ENCODE measurements at places on chromosomes 4 and X.

GRCh38 chr4:94722270-94722669 lies 35.5 kb upstream of the BMPR1B start:
- no peak for DNase-seq

GRCh38 chr4:165548702-165549101 lies 169.9 kb downstream of the CPE start:
- no peak for DNase-seq

GRCh38 chr4:89492581-89493071 lies 185.0 kb upstream of the GPRIN3 start:
- DNase-seq: no peak

DNA sequence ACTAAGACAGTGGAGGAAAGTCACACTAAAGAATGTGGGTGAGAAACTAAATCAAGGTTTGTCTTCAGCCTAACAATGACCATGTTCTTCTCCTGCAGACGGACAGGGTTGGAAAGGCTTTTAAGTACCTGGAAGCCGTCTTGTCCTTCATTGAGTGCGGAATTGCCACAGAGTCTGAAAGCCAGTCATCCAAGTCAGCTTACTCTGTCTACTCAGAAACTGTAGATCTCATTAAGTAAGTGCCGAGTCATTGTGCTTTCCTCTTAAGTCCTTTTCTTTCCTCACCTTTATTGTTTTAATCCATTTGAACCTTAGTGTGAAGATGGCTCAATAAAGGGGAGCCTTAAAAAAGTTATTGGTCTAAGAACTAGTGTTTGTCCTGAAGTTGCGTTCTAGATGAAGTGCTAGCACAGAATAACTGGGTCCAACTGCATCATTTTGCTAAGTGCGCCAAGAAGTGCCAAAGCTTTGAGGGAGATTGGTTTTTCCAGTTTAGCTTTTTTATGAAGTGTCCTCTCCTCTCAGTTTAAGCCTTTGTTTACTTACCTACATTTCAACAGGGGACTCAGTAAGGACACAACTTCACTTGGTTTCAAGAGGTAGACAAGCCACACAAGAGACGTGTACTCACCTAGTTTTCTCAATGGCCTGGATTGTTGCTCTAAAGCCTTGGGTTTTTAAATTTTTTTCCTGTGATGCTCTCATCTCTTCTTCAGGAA lies 89.3 kb downstream of the KLHL8 start:
- no peak for DNase-seq

- DNase-seq: no peak
Observed at GRCh38 chrX:12162420-12162819, 24.1 kb downstream of the FRMPD4 start.

GRCh38 chr4:47135210-47135609 lies 103.8 kb downstream of the GABRB1 start:
- DNase-seq: no peak

- DNase-seq: no peak
Observed at GRCh38 chrX:121160987-121161386, 113.6 kb downstream of the GLUD2 start.

GRCh38 chrX:21479695-21480270 lies 105.6 kb downstream of the CNKSR2 start:
- DNase-seq: no peak

DNA sequence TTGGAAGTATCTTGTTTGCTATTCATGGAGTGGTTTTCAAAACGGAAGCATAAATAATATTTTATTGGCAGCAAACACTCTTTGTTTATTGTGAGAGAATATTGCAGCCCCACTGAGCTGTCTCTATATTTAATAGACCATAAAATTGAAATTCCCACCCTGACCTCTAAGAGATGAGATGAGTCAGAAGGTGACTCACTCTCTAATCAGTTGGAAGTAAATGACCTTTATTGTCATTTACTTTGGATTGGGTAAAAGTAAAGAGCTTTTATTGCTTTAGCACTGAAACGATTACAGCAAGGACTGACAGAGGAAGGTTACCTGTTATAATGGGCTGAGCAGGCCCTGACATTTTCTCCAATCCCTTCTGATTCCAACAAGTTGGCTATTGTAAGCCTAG lies 55.0 kb downstream of the SYTL5 start:
- DNase-seq: no peak

- DNase-seq: no peak
Observed at GRCh38 chr4:68732653-68733466, 62.4 kb upstream of the UGT2B15 start.

DNA sequence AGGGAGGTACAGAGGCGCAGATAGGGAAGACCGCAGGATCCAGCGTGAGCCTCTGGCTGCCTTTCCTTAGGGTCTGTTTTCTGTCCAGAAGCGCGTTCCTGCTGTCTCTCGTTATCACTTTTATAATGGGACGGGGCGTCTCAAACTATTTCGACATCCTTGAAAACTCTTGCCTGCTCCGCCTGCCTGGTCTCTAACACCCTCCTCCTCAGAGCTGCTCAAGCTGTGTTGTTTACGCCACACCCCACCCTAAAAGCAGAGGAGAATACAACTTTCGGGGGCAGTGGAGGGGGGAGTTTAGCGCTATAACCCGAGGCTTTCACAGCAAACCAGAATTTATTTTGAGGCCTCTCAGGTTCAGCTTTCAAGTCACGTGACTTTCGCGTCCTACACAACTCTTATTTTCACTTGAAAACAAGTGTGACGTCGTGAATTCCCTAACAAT lies 646 bp upstream of the FAM3A start:
- no peak for DNase-seq

GRCh38 chr4:21041708-21042107 lies 341.4 kb downstream of the PACRGL start:
- no peak for DNase-seq

DNA sequence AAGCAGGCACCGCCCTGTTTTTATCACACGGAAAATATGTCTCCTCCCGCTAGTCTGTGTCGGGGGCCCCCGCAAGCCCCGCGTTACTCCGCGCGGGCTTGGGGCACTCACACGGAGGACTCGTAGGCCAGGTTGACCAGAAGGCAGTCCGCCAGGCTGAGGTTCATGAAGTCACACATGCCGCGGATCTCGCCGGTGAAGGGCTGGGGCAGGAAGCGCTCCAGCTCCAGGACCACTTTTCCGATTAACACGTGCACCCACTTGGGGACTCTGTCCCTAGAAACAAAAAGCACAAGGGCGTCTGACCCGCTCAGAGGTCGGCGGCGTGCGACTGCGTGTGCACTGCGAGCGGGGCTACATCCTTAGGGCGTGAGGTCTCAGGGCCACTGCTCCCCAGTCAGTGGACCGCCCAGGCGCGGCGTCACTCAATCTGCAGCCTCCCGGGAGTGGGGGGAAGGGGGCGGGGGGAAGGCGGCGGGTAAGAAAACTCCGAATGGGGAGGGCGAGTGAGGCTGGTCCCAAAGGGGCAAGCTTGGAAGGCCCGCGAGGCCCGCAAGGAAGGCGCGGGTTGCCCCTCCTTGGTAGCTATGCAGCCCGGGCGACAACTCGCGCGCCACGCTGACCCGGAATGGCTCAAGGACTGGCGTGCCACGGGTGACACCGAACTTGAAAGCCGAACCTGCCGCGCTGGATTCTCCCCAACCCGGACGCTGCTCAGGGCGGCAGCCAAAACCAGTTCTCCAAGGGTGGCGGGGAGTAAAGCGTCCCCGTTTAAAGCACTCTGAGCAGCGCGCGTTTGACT lies 722 bp downstream of the NAAA start:
- peak; percentile 59 for DNase-seq

DNA sequence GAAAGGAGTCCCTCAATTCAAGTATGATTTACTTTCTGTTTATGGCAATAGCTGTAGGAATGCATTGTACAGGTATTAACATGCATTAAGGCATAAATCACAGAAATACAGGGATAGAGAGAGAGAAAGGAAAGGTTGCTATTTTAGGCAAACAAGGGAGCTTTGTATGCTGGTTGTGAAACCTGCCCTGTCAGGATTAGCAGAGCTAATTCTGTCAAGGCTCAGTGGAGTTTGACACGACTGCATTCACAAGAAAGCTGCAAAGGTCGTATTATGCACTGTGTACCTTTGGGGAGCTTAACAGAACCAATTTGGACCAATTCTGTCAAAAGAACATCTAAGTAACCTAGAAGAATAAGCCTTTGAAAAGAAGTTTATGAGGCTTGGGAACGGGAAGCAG lies 239.3 kb downstream of the GRIA2 start:
- no peak for DNase-seq

GRCh38 chr4:122963216-122963615 lies 40.8 kb upstream of the NUDT6 start:
- DNase-seq: no peak

DNA sequence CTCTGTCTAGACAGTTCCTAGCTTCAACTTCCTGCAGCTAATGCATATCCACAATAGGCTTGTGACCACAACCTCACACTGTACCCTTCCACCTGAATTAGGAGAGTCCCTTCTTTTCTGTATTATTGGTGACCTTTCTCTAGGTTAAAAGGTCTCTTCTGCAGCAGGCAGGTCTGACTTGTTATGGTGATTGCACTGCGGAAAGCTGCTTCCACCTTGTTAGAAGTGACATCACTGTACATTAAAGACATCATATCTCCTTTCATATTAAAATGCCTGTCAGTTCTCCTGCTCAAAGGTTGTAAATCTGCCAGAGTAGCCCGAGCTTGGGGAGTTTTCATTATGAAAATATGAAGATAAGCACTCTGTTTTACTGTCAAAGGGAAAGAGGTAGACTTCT lies 21.5 kb upstream of the LSM6 start:
- DNase-seq: no peak

DNA sequence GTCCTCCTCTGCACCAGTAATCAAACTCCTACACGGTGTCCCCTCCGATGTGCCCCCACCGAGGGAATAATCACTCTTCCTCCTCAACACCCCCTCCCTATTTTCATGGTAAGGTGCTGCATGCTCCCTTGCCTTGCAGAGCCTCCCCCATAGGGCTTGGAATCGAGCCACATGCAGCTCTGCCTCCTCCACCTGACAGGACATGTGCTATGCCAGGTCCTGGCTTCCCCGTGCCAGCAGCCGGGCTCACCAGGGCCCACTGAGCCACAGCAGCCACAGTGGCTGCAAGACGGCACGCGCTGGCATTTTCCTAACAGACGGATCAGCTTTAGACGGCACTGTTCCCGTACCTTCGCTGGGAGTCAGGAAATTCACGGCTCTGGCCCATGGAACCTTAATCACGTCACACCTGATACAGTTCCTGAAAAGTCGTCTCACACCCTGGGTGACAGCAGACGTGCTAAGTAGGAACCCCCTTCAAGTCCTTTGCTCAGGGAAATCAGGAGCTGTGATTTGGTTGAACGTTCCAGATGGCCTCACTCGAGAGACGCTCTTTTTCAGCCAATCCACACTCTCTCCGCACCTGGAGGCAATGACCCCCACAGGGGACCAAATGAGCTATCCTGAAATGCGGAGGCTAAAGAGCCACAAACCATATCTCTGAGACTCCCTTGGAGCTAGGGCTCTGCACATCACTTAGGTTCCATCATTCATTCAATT lies 63.2 kb downstream of the JAKMIP1 start:
- DNase-seq: no peak

- DNase-seq: peak; percentile 5
Observed at GRCh38 chrX:40012039-40012867, 85.5 kb downstream of the BCOR start.

DNA sequence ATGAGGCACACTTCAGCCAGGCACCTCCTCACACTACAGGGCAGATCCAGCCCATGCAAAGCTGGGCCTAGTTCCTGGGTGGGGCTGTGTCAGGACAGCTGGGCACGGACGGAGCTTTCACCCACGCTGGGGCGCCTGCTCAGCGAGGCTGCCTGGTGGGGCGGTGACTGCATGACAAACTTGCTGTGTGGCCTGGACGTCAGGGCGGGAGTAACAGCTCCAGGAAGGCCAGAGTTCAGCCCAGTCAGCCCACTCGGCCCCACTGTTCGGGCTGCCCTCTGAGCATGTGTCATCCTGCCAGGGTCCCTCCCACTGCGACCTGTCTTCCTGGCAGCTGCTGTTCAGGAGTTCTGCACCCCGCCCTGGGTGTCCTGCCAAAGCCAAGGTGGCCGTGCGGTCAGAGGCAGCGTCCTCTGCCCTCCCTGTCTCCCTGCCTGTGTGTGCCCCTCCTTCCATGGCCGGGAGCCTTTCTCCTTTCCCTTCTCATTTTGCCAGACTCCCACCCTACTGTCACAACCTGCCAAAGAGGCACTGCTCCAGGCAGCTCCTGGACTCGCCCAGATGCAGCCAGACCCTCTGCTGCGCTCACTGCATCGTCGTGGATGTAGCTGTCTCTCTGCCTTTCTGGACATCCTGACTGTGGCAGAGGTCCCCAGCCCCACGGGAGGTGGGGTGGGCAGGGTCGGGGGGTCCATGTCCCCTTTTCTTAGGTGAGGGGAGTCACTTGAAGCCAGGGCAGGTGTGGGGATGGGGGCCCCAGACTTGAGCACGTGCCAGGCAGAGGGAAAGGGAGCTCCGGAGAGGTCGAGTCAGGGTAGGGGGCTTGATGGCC lies 33.0 kb upstream of the KIAA0232 start:
- DNase-seq: no peak

DNA sequence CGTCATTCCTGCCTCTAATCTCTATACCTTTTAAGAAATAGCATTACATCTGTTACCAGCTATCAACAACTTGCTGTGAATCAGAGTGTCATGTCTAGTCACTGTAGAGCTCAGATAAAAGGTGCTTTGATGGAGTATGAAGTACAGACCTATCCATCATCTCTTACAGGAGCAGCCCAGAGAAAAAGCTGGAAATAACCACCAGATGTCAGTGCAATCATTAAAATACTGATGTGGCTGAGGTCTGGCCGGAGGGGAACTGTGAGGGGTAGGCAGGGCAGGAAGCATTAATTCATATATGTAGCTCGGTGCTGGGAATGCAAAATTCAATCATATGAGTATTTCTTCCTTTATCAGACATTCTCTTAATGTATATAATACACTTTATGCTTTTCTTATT lies 100.6 kb downstream of the AKAP4 start:
- no peak for DNase-seq

DNA sequence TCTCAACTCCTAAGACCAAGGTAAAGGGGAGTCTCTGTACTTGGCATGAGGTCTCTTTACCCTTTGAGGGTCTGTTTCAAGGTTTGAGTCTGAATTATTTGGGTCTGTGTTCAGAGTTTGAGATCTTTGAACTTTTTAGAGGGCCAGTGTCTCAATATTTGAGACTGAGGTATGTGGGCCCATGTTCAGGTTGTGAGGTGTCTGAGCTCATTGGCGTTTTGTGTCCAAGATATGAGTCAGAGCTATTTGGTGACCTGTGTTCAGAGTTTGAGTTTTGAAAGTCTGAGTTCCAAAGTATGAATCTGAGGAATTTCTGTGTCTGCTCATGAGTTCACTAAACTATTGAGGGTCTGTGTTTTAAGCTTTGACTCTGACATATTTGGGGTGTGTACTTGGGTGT lies 36.7 kb upstream of the PAGE4 start:
- DNase-seq: no peak

DNA sequence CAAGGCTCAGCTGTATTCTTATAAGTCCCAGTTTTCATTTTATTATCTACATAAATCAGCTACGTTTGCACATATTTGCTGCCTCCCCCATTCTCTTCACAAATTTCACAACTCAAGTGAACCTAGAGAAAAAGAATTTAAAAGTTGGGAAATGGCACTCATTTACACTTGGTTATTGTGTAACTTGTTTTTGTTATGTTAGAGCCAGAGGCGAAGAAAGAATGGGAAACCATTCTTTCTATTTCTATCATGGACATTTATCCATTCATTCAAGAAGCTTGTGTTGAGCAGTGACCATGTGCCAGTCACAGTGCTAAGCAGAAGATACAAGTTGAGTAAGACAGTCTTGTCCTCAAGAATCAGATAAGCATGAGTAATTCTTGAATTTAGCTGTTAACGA lies 13.5 kb downstream of the LIAS start:
- no peak for DNase-seq

Measured in stimulated activated CD8-positive, alpha-beta memory T cell treated with anti-CD3 and anti-CD28 coated beads, Interleukin-7, amount 100 ng/mL, for 48 hours (primary cell).